ENCODE measurements at places on chromosomes 2 and 18. TPM values are rescaled to one million over a fixed set of nuclear protein-coding genes. Genes with fewer than 3 reads are reported as not detected.

The STPG4 gene
- 0.28 TPM for total RNA-seq

The UPP2 gene
- not detected for total RNA-seq

The ZNF532 gene
- 30.0 TPM for total RNA-seq

The INHA gene
- not detected for total RNA-seq

The CROCC2 gene
- not detected for total RNA-seq

The CHRND gene
- not detected for total RNA-seq
